Brain microvascular endothelial cell (primary cell): ENCODE measurements at places on chromosomes 4 and X.

DNA sequence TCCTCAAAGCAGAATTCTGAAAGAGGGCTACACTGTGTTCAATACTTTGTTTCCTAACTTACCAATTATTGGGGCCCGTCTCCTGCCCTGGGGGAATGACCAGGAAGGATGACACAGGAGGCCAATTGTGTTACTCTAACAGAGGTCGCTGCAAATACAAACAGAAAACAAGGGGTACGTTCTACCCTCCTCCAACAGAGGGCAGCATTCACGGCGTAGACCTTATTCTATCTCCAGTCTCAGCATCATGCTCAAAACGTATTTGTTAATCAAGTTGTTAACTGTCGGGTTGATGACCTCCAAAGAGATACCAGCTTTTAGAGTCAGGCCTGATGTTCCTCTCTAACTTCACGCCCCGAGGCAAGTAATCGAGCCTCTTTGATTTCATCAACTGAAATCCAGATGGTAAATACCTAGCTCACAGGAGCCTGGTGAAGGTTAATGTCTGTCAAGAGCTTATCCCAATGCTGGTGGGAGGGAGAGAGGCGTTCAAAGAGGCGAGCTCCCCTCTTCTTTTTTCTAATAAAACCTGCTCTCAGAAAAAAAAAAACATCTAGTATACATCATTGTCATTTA is 181.0 kb upstream of the KCNIP4 start:
- DNase-seq = peak; percentile 37

DNA sequence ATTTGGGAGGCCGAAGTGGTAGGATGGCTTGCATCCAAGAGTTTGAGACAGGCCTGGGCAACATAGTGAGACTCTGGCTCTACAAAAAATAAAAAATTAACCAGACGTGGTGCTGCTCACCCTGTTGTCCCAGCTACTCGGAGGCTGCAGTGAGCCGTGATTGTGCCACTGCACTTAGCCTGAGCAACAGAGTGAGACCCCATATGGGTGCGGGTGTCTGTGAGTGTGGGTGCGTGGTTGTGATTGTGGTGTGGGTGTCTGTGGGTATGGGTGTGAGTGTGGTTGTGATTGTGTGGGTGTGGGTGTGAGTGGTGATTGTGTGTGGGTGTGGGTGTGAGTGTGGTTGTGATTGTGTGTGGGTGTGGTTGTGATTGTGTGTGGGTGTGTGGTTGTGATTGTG is 114.6 kb downstream of the UBE2K start:
- no peak for DNase-seq

DNA sequence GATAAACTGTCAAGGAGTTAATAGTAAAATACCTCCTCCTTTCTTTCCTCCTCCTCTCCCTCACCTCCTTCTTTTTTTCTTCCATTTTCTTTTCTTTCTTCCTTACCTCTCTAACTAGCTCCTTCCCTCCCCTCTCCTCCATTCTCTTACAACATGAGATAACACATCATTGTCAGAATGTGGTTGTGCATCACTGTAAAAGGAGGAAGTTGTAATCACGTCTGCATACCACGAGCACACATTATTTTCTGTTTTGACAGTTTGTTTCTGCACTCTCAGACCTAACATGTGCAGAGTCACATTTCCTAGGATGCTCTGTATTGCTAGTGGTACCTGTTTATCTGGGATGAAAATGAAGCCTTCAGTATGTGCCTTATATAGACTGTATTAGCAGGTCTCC is 9.1 kb downstream of the SLIT2 start:
- DNase-seq = no peak

DNA sequence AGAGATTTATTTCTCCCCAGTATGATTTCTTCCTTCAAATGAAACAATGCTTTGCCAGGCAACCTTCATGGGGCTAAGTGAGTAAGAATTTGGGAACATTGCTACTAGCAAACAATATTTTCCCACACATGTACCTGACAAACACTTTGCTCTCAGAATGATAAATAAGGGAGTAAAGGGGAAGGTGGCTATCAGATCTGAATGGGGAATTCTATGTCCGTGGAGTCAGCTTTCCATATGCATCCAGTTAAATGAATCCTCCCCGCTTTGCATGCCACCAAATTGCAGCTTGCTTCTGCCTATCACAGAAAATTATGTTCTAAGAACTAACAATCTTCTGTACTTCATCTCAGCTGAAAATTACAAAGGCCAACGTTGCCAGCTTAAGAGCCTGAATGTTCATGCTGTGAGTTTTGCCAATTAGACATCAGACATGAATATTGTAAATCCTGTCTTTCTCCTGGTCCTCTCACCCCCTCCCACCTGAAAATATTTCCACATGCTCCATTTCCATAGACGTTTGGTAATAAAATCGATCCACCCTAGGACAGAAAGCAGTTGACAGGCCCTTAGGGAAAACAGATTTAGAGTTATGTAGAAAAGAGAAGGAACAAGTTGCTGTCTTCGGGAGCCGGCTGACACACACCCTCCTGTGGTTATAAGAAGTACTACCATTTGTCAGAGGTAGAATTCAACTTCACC is 6.3 kb downstream of the MEPE start:
- peak; percentile 34 for DNase-seq
